ENCODE measurements at places on chromosomes 2 and 18.

GRCh38 chr2:179201869-179202268, 62.8 kb downstream of the SESTD1 start:
- no peak for DNase-seq

DNA sequence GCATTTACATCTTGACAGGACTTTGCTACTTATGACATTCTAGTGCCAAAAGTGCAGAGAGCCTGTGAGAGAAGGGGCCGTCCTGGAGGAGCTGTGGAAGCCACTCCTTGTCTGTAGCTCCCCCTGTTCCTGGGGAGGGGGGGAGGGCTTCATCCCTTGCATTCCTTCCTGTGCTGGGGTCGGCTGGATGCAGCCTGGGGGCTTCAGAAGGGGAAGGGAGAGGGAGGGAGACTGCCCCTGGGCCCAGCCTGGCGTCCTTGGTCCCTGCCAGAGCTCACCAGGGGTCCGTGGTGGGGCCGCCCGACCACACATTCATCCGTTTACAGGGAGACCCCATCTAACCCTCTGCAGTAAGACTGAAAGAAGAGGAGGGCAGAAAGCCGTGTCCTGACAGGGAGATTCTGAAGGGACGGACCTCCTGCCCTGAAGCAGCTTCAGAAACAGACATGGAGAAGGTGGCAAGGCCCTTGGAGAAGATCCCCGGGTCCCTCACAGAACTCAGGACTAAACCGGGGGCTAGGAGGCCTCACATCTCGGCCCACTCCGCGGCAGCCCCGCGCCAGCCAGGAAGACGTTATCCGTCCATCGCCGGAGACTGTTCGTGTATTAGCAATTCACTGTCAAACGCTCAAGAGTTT, 258.3 kb upstream of the SALL3 start:
- no peak for DNase-seq

DNA sequence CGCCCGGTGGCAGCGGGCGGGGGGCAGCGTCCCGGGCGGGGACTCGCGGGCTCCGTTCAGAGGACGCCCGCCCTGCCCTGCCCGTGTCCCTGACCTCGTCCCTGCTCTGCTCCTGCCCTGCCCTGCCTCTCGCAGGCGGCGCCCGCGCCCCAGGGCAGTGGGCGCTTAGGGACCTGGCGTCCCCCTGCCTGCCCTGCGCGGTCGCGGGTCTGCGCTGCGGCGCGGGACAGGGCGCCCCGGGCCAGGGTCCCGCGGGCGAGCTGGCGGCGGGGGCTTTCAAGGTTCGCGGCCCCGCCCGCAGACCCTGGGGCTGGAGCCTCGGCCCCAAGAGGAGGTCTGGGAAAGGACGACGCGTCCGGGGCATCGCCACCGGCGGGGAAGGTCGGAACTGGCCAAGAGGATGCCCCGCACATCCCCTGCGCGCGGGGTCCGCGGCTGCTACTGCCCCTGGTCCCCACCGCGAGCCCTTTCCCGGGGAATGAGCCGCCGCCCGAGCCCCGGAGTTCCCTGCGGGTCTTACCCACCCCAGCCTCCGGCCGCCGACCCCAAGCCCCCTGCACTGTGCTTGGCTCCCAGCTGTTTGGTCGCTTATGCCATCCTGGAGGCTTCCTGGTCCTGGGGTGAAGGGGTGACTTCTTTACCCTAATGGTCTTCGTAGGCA, 679 bp downstream of the RNF144A start:
- DNase-seq = no peak

DNA sequence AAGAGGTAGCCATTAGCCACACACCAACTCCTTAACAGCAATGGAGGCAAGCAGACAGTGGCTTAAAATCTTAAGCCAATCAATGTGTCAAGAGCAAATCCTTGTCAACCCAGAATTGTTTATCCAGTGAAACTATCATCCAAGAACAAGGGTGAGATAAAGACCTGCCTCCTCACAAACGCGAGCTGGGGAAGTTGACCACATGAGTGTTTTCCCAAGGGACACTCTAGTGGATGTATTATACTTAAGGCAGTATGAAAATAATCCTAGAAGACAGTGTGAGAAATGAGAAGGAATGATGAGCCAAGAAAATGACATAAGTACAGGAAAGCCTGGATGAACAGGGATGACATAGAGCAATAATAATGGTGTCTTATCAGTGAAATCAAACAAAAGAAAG, 209.6 kb downstream of the TWIST2 start:
- no peak for DNase-seq

- no peak for DNase-seq
Observed at GRCh38 chr2:1843646-1844045, 99.3 kb upstream of the PXDN start.

GRCh38 chr2:12467303-12467702, 249.4 kb upstream of the TRIB2 start:
- DNase-seq = no peak

- DNase-seq = no peak
Observed at GRCh38 chr2:237486334-237486818, 675 bp upstream of the MLPH start.

GRCh38 chr18:191725-192124, 33.4 kb downstream of the USP14 start:
- no peak for DNase-seq

DNA sequence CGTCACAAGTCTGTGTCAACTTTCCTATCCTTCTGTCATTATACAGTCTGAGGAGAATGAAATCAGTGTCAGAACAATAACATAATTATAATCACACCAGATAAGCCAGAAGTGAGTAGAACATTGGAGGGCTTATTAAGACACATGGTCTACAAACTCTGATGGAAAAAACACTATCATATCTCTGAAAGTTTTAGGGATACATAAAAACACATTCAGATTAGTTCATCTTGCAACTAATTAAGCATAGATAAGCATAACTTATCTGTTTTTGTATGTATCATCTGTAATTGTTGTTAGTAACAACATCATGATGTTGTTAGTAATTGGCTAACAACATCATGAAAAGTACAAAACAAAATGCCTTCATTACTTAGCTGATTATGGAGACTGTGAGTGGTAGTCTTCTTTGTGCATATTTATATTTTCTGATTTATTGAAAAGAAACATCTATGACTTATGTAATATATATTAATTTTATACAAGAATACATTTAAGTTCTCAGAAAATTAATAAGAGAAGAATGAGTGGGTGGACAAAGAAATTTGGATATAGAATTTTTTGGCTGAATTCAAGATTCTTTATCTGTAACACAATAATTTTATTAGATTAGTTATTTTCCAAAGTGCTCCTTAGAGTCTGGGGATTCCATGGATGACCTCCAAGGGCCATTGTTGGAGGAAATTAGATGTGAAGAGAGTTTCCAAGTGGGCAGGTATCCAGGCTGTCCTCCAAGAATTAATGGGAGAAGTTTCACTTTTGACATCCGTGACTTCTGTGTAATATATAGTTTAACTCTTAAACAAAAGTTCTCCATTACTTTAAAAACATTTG, 16.9 kb upstream of the CCDC102B start:
- DNase-seq = no peak

Data from fibroblast of skin of left biceps (primary cell).